GM18507 (cell line): ENCODE measurements at places on chromosomes 3 and 15.

GRCh38 chr3:191353022-191353777 is 22.9 kb upstream of the UTS2B start:
- DNase-seq, result no peak

DNA sequence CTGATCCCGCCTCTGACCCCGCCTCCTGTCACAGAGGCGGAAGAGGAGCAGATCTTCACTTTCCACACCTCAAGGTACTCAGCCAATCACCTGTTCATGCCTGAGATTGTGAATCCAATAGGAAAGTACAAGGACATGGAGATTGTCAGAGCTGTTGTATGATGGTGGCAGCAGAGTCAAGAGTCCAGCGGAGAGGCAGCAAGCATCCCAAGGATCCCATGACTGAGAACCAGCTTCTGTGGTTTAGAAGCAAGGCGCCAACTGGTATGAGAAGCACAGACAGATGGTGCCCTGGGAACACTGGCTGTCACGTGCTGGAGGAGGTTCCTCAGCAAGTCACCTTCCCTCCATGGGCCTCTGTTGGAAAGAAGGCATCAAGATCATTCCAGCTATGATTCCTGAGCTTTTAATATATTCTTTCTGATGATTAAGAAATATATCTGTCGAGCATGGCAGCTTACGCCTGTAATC is 93.9 kb downstream of the CPN2 start:
- DNase-seq, result no peak

DNA sequence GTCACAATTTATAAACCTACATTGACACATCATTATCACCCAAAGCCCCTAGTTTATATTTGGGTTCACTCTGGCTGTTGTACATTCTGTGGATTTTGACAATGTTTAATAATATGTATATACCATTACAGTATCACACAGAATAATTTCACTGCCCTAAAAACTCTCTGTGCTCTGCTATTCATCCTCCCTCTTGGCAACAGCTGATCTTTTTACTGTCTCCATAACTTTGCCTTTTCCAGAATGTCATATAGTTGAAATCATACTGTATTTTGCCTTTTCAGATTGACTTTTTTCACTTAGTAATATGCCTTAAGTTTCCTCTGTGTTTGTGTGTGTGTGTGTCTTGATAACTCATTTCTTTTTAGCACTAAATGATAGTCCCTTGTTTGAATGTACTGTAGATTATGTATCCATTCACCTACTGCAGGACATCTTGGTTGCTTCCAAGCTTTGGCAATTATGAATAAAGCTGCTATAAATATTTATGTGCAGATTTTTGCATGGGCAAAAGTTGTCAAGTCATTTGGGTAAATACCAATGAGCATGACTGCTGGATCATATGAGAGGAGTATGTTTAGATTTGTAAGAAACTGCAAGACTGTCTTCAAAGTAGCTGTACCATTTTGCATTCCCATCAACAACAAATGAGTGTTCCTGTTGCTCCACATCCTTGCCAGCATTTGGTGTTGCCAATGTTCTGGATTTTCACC is 9.5 kb downstream of the PARP15 start:
- DNase-seq, result no peak

DNA sequence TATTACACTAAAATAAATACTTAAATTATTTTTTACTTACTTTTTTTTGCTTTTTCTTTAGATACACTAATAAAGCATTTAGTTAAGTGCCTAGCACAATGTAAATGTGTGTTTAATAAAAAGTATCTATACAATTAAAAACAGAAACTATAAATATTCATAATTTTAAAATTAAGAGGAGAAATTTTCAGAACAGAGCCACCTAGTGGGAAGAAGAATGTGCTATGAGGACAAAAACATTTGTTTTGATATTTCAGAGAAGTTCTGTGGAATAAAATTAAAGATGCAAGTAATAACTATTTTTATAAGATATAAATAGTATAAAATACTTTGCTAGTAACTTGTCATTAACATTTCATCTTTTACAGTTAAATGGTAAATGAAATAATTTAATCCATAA is 33.6 kb upstream of the PLSCR5 start:
- no peak for DNase-seq

GRCh38 chr15:70533931-70534742 is 229.2 kb downstream of the UACA start:
- no peak for DNase-seq

- no peak for DNase-seq
Measured at GRCh38 chr3:145798696-145799537, 362.1 kb downstream of the PLOD2 start.

GRCh38 chr3:190722181-190722905 is 140.2 kb downstream of the GMNC start:
- DNase-seq, result no peak

GRCh38 chr3:124811436-124811835 is 75.7 kb downstream of the ITGB5 start:
- no peak for DNase-seq

- DNase-seq, result no peak
Measured at GRCh38 chr3:157059181-157059580, 100.8 kb downstream of the CCNL1 start.

- no peak for DNase-seq
Measured at GRCh38 chr3:159252274-159252673, 450.4 kb downstream of the MFSD1 start.

DNA sequence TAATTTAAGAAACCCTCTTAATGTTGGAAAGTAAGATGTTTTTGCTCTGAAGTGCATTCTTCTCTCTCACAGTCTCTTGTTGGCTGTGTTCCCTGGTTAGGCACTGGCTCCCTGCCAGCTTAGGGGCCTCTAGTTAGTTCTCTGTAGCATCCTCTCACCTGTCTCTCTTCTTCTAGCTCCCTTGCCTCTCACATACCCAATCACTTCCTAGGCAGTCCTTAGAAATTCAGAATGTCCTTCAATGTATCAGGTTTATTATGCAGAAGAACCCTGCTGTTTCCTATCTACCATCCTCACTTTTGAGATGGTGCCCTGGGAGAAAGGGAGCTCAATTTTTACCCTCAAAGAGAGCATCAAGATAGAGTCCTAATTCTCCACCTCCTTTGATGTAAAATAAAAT is 36.2 kb upstream of the CPNE4 start:
- DNase-seq, result no peak

DNA sequence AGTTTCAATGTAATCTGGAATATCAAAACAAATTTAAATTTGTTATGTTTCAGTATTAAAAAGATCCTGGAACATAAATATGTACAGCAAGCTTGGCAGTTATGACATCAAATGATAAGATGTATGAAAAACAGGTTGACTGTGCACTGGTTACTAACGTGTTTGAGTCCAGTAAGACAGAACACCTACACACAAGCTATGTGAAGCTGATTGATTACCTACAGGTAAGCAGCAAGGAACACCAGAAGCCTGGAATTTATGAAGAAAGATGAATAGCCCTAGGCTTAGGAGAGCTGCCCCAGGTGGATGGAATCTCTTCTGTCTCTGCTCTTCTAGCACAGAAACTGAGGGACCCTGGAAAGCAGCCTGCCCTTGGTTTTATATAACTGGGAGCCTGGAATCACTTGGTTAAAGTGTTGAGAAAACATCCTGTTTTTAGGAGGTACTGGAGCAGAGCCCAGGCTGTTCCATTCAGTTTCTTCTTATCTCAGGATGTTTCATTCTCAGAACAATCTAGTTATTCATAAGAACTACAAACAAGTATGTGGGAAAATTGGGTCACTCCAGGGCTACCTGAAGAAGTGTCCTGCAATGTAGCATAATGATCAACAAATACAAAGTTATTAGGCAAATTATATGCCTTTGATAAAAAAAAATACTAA is 36.3 kb downstream of the SLITRK3 start:
- no peak for DNase-seq

DNA sequence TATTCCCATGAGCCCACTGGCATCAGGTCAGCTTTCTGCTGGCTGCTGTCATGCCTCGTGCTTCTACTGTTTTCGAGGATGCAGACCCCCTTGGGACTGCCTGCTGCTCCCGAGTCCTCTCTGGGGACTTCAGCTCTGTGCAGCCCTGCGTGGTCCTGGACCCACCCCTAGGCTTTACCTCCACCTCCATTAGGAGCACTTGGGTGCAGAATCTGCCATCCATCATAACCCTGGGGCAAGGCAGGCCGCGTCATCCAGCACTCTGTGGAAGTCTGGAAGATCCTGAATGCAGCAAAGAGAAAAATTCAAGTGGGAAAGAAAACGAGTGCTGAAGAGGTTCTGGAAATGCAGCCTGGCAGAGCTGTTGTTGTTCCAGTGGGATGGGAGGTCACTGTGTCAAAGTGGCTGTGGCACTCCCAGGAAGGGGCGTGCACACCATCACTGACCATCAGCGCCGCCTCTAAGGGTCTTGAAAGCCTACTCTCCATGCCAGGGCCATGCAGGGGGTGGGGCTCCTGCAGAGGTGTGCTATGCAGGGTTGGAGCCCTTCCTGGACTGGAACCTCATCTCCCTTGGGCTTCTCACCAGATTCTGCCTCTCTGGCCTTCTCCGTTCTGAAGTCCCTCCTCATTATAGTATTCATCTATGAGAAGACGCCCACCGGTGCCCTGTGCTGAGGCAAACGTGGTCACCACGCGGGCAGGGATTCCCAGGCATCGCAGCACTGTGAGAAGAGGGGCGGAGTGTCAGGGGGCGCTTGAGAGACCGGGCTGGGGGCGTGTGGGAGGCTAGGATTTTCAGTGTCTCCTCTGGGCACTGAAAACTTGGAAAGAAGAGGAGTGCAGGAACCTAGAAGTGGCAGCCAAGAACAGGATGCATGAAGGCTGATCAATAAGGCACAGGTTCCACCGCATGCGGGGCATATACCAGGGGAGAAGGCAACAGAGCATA is 12.5 kb downstream of the EPB42 start:
- no peak for DNase-seq

DNA sequence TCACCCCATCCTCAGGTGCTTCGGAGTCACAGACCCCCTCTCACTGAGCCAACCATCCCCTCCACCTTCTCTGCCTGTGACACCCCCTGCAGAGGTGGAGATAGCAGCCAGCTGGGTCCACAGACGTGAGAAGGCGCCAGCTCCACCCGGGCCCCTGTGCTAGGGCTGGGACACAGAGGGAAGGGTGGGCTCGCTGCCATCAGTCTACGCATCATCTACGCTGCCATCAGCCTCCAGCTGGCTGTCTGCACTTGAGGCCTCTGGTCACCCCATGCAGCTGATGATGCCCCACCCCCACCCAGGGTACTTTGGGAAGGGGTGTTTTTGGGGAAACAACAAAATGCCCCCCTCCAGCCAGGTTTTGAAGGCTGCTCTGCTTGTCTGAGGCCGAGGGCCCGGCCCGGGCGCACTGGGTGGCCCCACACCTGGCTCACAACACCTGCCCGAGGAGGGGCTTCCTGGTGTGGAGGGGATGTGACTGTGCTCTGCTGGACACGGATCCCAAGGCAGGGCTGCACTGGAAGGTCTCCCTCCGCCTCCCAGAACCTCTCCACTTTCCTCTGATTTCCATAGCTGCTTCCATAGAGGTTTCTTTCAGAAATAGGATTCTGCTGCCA is 163.4 kb upstream of the IQSEC1 start:
- no peak for DNase-seq

DNA sequence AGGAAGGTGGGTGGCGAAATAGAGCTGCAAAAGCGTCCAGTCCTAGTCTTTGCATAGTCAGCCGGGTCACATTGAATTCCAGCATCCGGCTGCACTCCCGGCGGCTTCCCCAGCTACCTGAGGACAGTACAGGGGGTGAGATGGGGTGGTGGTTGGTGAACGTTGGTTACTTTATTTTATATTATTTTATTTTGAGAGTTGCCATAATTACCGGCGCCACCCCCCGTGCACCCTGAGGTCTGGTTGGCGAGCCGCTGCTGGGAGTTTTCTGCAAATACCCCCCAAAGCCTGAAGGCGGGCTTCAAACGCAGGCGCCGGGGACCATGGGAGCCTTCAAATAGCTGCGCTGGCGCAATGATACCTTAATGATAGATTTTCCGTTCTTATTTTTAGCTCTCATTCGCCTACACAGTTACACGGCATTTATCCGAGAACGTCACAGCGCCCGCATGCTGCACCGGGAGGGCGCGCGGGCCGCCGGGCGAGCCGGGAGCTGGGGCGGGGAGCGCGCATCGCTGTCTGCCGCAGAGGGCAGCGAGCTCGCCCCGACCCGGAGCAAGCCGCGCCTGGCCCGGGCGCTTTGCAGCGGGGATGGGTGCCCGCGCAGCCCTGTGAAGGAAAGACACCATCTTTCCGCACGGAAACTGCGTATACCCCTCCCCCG is 756 bp upstream of the RASGRF1 start:
- no peak for DNase-seq

GRCh38 chr15:41323611-41324010 is 8.8 kb downstream of the OIP5 start:
- no peak for DNase-seq
